ENCODE measurements at places on chromosomes 12 and 14.

GRCh38 chr14:96221109-96221650 is 16.5 kb downstream of the BDKRB2 start:
- DNase-seq, result no peak

GRCh38 chr14:39203659-39204606 is 28.9 kb downstream of the PNN start:
- no peak for DNase-seq

DNA sequence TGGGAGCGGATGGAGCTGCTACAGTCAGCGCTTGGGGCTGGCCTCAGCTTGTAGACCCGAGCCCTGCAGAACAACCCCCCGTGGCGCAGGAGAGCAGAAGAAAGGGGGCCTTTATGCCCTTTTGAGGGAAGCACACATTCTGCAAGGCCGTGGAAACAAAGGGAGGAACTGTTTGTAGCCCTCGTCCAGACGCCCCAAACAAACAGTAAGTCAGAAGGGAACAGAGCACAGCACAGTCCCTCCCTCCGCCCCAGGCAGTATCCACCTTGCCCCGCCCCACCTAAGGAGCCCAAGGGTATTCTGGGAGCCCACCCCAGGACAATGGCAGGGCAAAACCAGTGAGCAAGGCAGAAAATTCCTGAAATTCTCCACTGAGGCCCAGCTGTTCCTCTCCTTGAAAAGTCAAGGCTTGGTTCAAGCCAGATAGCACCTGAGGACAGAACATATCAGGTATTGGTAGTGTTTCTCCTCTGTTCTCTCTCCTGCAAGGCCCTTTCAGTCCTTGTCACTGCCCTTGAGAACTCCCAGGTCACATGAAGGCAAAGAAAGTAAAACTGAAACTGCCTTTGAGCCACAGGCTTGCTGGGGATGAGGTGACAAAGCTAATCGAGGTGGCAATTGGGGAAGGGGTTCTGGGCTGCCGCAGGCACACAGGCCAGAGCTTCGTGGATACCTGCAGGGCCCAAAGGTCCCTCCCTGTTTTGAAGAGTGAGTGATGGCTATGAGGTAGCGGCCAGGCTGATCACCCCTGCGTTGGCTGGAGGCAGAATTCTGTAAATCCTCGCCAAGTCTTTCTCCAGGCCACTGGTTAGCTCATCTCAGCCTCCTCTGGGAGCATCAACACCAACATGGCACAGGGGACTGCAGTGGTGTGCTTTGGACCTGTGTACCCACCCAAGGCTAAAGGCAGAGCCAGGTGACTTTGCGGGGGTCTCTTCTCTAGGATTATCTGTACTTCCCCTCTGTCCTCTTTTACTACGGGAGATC is 499 bp downstream of the DGLUCY start:
- DNase-seq, result peak; percentile 82

DNA sequence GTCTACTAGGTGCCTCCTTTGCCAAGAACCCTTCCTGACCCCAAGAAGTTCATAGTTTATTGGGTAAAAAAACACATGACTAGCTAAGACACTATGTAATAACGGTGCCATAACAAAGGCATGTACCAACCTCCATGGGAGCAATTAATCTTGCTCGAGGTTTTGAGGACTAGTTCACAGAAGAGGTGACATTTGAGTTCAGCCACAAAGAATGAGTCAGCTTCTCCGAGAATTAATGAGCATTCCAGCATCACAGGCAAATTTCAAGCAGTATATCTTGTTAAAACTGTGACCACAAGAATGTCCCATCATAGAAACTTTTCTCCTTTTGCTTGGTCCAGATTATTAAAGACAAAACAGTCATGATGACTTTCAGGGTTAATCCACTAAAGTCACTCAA is 113.0 kb upstream of the RAP1B start:
- DNase-seq, result no peak

GRCh38 chr12:121561009-121561395 is 19.8 kb downstream of the KDM2B start:
- no peak for DNase-seq

DNA sequence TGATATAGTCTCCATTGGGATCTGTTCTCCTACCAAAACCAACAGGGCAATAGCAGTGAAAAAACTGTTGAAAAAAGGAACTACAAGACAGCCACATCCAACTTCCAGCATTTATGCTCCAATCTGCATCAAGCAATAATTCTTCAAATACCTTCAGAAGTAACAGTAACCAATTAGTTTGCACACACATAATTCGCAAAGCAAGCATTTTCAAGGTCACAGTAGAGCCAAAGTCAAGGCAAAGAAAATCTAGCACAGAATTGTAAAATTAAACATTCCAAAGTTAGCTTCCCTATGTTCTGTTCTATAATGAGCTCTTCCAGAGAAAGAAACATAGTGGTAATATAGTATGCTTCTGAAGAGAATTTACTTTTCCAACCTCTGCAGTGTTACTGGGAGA is 11.0 kb upstream of the MTERF2 start:
- DNase-seq, result no peak

DNA sequence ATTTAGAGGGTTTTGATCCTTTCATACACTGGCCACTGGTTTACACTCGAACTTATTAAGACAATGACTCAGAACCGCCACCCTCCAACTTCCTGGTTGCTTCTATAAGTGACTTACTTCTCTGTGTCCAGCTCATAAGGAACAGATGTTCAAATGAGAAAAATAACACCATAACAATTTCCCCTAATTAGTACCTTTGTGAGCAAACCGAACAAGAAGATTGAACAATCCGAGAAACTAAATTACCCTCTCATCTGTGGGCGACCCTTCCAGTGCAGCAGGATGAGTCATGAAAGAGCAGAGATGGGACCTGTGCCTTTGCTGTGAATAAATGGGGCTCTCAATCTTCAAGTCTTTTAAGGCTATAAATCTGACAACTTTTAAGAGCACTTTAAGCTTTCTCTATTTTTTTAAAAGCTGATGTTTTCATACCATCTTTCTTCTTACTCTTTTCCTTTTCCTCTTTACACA is 146.8 kb upstream of the RASSF8 start:
- no peak for DNase-seq

DNA sequence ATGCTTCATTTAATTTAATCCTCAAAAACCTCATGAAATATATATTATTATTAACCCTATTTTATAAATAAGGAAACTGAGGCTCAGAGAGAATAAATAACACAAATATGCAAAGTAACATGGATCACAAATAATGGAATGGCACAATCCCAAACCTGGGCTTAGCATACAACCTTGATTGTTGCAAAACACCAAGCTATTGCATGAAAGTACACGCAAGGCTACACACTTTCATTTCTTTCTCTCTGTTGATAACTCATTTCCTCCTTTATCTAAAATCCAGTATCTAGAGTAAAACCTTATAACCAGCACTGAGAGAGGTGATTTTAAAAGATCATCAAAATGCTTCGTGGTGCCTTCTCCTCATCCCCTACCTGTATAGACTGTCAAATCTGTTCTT is 2.8 kb upstream of the DAAM1 start:
- no peak for DNase-seq

- DNase-seq, result no peak
Measured at GRCh38 chr12:126343321-126343720, 1278.1 kb downstream of the AACS start.
